ENCODE measurements at places on chromosomes 7 and 10.

DNA sequence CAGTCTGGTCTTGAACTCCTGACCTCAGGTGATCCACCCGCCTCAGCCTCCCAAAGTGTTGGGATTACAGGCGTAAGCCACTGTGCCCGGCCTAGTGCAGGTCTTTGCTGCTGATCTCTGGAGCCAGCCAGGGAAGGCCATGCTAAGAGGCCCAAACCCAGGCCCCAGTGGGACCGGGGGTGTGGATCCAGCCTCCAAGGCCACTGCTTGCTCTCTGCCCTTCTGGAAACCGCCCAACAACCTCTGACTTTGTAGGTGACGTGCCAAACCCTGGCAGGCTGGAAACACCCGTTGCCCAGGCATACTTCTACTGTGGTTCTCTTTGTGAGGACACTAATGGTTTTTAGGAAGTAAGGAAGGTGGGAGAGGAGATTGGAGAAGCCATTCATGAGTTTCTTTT, 83.5 kb upstream of the GNA12 start:
- DNase-seq, result no peak

GRCh38 chr10:31961277-31962074, 32.8 kb upstream of the ARHGAP12 start:
- no peak for DNase-seq

DNA sequence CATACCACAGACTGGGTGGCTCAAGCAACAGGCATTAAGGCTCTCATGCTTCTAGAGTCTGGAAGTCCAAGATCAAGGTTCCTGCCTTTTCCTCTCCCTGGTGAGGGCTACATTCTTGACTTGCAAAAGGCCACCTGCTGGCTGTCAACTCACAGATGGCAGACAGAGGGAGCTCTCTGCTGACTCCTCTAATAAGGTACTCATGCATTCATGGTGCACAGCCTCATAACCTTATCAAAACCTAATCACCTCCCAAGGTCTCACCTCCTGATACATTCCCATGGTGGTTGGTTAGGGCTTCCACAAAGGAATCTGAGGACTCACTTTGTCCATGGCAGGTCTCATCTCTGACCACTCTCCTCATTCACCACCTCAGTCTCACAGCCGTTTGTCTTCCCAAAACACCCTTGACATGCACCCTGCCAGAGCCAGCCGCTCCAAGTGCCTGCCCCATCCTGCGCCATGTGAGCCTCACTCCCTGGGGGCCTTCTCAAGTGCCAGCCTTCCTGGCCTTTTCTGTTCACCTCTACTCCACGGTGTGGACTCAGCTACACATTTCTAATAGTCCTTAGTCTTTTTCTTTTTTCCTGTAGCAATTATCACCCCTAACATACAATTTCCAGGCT, 400.3 kb upstream of the ADARB2 start:
- no peak for DNase-seq

GRCh38 chr7:112554591-112554990, 73.8 kb downstream of the LSMEM1 start:
- DNase-seq, result no peak

DNA sequence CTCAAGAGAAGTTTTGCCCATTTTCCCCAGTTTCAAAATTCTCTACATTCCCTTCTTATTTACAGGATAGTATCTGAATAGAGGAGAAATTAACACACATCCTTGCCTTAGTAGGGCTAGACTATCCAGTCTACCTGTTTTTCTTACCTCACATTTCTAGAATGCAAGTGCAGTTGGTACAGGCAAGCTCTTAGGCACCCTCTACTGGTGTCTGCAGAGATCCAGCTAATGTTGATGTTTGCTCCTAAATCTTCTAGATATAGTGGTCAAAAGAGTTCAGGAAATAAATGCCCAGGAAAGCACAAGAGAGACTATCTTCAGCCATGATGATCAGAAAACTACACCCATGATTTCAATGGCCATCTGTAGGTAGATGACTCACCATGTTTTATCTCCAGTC, 205.3 kb downstream of the HTR7 start:
- DNase-seq, result no peak

DNA sequence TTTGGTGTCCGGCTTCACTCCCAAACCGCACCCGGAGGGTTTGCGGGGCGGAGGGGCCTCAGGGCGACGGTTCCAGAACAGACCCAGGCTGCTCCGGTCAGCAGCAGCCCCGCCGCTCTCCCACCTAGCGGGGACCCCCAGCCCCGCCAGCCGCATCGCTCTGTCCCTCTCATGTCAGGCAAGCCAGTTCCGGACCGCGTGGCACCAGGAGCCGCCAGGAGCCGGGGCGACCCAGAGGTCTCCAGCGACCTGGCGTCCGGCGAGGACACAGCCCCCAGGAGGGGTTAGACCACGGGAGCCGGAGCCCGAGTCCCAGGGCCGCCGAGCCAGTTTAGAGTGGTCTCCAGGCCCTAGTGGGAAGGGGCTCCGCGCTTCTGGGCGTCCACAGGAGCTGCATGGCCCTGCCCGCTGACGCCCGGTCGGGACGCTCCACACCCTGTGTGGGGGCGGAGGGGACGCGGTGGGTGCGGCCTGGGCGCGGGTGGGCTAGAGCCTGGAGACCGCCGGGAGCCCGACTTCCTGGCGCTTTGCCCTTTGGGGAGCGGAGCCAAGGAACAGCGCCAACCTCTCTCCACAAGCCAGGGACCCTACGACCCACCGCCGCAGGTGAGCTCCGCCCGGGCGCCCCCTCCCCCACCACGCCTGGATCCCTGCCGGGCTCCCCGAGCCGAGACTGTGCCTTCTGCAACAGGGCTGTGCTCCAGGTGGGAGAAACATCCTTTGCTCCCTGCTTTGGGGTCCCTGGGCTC, 43.4 kb downstream of the ZNF117 start:
- no peak for DNase-seq

DNA sequence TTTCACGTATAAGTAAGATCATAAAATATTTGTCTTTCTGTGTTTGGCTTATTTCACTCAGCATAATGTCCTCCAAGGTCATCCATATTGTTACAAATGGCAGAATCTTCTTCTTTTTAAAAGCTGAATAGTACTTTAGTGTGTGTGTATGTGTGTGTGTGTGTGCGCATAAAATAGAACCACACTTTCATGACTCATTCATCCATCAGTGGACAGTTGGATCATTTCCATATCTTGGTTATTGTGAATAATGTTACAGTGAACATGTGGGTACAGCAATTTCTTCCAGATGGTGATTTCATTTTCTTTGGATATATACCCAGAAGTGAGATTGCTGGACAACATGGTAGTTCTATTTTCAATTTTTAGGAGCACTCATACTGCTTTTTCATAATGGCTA, 622.4 kb downstream of the NRG3 start:
- DNase-seq, result no peak

- no peak for DNase-seq
Measured at GRCh38 chr10:27748601-27749000, 3.0 kb upstream of the MKX start.

- DNase-seq, result no peak
Measured at GRCh38 chr7:131959106-131959812, 402.8 kb upstream of the PODXL start.

GRCh38 chr10:126979311-126979710, 74.1 kb downstream of the DOCK1 start:
- DNase-seq, result no peak

GRCh38 chr7:79407351-79407750, 46.1 kb downstream of the MAGI2 start:
- no peak for DNase-seq

All from cortex of kidney (tissue), 1 donor.